Lung microvascular endothelial cell (primary cell): ENCODE measurements at places on chromosomes 4 and X. TPM values are rescaled to one million over a fixed set of nuclear protein-coding genes. Genes with fewer than 3 reads are reported as not detected.

DNA sequence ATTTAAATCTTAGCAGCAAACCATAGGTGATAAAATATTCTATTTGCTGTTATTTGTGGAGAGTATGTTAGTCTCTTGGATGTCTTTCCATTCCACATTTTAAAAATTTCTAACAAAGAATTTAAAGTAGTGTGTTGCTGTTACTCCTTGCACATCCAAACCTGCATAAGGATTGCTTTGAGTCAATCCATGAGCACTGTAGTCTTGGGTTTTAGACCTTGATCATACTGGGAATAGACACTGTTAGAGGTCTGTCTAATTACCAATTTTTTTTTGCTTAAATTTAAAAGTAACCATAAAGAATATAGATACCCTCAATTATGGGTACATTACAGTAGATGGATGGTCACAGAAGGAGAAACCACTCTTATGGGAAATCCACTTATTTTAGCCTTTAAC lies 1.5 kb downstream of the AFP start:
- no peak for DNase-seq

GRCh38 chr4:24209131-24209530 lies 319.3 kb upstream of the PPARGC1A start:
- no peak for DNase-seq

DNA sequence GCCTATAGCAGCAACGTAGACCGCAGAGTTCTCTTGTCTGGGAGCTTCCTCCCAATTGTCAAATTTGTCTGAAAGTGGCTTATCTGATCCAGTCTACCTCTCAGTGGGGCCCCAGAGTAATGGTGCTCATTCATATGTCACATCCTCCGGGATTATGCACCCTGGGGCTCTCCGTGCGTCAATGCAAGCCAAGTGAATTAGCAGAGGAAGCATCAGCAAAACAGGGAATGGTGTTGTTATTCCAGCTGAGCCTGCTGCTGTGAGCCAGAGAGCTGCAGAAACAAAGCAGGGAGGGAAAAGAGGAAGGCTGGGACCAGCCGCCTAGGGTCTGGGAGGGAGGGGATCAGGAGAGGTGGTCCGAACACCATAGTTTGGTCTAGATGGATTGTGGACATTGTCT lies 95.2 kb downstream of the CLNK start:
- DNase-seq = peak; percentile 22

DNA sequence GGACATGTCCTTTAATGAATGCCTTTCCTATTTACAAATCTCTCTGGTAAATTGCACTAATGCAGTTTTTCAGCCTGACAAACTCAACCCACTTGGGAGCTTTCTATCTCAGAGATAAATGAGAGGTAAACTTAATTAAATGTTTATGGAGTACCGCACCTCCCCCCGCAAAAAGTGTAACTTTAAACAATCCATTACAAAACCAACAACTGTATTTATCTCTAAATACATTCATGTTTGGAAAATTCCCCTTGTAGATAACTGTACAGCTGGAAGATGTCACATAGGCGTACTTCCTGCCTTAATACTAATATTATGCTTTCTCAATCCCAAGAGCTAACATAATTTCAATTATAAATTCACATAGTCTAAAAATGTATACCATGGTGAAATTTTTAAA lies 215.5 kb downstream of the LDB2 start:
- no peak for DNase-seq

- DNase-seq = no peak
Measured at GRCh38 chr4:83556006-83556707, 20.2 kb downstream of the GPAT3 start.

GRCh38 chr4:56433280-56433679 lies 2.1 kb downstream of the PPAT start:
- no peak for DNase-seq

GRCh38 chr4:41881981-41882624 lies 53.1 kb upstream of the TMEM33 start:
- no peak for DNase-seq

DNA sequence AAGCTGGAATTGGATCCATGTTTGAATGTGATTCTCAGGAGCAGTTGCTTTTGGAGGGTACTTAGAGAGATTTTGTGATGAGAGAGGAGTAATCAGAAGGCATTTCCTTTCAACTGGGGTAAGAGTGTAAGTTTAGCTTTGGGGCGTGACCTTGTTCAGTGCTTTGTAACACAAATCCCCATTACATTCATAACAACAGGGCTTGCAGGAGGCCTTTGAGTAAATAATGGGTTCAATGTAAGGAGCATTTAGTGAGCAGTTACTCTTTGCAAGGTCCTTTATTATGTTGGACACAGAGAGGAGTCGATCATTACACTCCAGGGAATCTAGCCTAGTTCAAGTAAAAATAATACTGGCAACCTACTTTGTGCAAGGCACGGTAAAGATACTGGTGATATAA lies 74.0 kb upstream of the AFF2 start:
- no peak for DNase-seq

- DNase-seq = no peak
Measured at GRCh38 chr4:648579-649292, 23.4 kb downstream of the PDE6B start.

DNA sequence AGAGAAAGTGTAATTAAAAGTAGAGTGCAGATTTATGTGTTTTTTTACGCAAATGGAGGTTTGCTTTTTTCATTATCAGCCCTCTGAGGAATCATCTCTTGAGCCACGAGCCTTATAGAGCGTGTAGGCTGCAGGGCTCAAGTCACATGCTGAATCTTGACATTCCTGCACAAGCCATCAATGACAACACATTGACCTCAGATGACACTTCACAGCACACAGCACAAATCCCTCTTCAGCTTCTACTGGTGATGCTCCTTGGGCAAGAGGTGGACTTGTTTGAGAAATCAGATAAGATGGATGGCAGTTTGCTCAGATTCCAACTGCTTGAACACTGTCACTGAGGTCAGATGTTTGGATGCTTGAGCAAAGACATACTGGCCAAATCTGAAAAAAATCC lies 250.6 kb downstream of the SNCA start:
- no peak for DNase-seq

GRCh38 chr4:16000708-16001483 lies 37.9 kb upstream of the FGFBP2 start:
- no peak for DNase-seq

DNA sequence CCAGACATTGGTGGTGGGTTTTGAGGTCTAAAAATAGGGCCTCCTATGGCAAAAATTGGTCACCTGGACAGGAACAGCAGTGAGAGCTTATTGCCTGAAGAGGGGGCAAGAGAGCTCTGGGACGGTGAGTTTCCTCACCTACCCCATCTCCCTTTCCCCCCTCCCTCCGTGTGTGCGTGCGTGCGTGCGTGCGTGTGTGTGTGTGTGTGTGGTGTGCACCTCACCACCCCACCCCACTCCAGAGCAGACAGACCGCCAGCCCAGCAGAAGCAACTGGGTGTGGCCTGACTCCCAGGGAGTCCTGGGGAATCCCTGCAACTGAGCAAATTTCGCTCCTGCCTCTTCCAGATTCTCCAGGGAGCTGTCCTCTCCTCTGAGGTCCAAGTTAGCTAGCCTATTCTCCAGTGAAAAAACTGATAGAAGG lies 44.7 kb downstream of the PRPS1 start:
- peak; percentile 78 for DNase-seq

DNA sequence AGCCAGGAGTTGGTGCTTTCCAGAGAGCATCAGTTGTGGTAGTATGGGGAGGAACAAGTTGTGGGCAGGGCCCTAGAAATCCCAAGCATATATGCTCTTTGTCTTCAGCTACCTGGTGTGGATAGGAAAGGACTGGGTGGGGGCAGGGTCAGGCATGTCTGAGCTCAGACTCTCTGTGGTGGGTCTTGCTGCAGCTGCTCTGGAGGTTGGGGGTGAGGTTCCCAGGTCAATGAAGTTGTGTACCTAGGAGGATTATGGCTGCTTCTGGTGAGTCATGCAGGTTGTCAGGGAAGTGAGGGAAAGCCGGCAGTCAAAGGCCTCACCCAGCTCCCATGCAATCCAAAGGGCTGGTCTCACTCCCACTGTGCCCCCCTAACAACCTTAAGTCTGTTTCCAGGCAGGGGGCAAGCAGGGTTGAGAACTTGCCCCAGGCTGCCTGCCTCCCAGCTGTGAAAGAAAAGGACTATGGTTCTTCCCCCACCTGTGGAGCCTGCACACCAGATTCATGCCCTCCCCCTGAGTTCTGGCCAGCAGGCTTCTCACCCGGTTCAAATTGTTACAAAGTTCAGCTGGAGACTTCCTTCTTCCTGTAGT lies 30.4 kb upstream of the QRFPR start:
- no peak for DNase-seq

- no peak for DNase-seq
Measured at GRCh38 chr4:33086331-33086925, 2366.3 kb downstream of the PCDH7 start.

DNA sequence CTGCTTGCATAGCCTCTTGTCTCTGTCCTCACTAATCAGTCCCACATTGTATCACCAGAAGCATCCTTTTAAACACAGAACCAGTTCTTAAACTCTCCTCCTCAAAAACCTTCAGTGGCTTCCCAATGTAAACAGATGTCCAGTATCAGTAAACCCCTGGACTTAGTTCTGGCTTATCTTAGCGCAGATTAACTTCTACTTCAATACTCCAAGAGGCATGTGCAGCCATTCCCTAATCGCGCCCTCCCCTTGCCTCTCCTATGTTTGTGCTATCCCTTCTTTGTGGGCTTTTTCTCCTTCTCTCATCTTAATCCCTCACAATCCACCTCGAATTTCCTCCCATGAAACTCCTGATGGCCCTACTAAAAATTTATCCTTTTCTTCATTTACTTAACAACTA lies 193.8 kb downstream of the FBXO8 start:
- DNase-seq = no peak

The TRO gene
- total RNA-seq = 1.1 and 3.8 TPM in 2 replicates

The POF1B gene
- total RNA-seq = 2.2 and 5.4 TPM in 2 replicates

The CPE gene
- total RNA-seq = 1.1 and 1.4 TPM in 2 replicates

The WNK3 gene
- total RNA-seq = 0.22 and 0.60 TPM in 2 replicates

The DRD5 gene
- total RNA-seq = not detected in 2 replicates

The PDGFC gene
- total RNA-seq = 15.3 and 38.1 TPM in 2 replicates
